ENCODE measurements at places on chromosomes 5 and 9.

GRCh38 chr5:80871541-80871961, 88.6 kb upstream of the RASGRF2 start:
- peak; percentile 75 for DNase-seq

DNA sequence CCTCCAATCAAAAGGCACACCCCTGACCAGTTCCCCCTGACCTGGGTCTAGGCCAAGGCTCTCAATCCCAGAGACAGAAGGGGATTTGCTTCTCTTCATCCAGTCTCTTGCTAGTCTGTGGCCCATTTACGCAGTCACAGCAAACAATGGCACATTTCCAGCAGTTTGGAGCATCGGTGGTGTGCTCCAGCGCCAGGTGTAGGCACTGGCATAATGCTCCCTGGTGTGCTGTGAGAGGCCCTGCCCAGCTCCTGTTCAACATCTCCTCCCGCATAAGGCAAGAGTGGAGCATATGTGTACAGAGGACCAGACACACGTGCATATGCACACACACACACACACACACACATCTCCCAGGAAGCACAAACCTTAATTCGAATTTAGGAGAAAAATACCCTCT, 79.5 kb upstream of the ERCC6L2 start:
- no peak for DNase-seq

DNA sequence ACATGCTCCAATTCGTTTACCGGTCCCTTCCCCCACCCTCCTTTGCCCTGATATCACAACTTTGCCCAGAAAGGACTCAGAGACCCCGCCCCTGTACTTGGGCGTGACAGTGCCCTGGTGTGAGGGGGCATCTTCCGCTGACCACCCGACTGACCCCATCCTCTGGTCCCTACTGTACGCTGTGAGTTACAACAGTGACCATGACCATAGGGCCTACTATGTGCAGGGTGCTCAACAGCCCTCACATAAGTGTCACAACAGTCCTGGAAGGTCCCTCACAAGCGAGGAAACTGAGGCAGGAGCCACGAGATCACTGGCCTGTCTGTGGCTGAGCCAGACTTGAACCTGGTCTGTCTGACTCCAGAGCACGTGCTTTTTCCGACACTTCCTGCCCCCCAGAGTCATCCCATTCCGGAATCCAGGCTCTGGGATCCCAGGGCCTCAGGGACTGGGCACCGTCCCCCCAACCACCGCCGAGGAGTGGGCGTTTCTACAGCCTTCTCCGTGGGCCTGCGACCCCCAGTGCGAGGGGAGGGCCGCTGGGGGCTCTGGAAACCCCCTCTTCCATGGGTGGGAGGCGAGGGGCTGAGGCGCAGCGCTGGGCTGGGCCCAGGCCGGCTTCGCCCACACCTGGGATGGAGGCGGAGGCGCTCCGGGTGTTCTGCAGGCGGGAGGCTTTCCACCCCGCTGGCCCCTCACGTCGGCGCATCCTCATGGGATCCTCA, 45.7 kb upstream of the GGTA1 start:
- no peak for DNase-seq

DNA sequence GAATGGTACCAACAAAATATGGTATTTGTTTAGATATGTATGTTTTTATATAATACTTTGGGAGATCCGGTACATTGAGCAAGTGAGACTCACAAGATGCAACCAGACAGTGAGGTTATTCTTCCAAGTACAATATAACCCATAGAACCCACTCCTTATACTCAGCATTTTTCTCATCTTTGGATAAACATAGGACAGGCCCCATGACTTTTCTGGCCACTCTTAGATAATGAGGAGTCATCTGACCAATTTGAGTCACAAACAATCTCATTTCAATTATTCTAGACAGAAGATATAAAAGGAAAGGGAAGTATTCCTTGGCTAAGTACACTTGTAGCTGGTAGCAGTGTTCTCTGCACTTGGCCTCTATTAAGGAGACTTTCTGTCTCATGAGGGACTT, 150.2 kb downstream of the SGCD start:
- no peak for DNase-seq

GRCh38 chr9:129111528-129112151, 425 bp downstream of the PTPA start:
- peak; percentile 46 for DNase-seq

- DNase-seq, result no peak
These were observed 75.0 kb downstream of the OTULIN start for GRCh38 chr5:14739538-14739937.

DNA sequence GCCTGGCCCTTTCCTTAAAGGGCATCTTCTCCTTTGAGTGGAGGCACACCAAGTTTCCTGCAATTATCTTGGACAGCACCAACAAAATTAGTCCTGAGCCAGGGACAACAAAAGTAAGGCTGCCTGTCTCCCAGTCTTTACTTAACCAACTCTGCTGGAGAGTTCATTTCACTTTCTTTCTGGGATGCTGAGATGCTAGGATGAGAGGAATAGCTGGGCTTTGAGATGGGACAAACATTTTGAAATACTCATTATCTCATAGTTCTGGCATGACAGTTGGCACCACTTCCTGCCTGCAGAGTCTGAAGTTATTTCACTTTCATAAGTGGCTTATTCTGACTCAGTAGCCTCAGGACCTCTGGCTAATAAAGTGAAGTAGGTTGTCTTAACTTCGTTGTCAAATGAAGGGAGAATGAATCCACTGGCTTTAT, 157.0 kb downstream of the C9orf152 start:
- peak; percentile 43 for DNase-seq

GRCh38 chr5:78771260-78772205, 123.0 kb upstream of the LHFPL2 start:
- DNase-seq, result peak; percentile 11

DNA sequence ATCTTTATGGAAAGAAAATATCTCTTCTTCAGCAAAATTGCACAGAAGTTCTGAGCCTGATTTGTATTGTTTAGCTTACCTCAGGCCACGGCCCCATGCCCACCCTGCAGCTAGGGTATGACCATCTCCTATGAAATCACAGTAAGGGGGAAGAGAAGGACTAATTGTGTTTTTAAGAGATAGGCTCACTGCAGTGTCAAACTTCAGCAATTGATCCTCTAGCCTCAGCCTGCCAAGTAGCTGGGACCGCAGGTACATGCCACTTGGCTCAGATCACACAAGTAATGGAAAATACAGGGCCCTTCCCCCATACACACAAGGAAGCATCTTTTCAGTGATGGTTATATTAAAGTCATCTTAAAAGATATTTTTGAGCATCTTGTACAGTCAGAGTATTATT, 60.0 kb downstream of the DMAC1 start:
- no peak for DNase-seq

- peak; percentile 9 for DNase-seq
These were observed 158.7 kb downstream of the NMUR2 start for GRCh38 chr5:152246401-152246800.

DNA sequence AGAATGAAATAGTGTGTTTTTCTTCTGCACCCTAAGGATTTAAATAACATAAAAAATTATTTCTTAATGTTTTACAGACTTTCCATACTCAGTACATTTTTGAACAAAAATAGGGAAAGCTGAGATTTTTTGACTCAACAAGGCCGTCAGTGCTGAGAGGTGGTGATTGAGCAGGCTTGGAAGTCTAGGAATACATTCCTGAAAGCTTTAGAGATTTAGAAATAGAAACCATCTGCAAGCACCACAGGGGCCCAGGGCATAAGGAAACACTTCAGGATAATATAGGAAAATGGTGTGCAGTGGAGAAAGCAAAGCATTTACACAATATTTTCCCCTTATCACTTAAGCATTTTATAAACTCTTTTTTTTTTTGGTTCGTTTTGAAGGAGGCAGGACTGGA, 5.2 kb downstream of the BASP1 start:
- no peak for DNase-seq

- no peak for DNase-seq
These were observed 44.1 kb downstream of the STK10 start for GRCh38 chr5:172143875-172144274.

DNA sequence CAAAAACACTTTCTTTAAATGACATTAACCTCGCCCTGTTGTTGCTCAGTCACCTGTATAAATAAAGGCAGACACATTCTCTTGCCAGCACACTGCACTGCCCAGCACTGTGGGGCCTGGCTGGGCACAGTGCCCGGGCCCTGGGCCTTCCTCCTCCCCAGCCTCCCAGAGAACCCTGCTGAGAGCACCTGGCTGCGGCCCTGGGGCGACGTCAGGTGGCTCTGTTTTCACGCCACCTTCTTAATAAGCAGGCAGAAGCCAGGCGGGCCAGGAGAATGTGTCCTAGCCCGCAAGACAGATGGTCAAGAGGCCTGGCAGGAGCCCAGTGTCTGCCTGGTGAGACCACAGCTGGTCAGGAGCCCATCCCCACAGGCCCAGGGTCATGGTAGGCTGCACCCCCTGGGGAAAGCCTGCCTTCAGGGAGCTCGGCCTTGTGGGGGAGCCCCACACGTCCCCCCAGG, 8.2 kb upstream of the AGPAT2 start:
- DNase-seq, result no peak

- DNase-seq, result no peak
These were observed 19.3 kb downstream of the DMRT3 start for GRCh38 chr9:995781-996180.

DNA sequence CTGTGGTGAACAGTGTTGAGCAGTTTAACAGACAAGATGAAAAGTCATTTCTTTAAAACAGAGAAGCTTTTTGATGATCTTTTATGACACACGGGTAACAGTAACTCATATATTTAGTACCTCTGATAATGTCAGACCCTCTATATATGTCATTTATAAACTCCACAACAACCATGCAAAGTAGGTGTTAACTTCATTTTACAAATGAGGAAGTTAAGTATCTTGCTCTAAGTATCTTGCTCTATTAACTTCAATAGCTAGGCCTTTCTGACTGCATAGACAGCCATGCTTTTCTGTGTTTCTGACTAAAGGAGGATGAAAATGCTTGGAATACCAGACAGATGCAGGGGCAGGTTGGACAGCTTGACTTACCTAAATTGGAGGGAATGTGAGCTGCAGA, 1.8 kb downstream of the NUDT2 start:
- no peak for DNase-seq

- no peak for DNase-seq
These were observed 1.1 kb downstream of the GPBP1 start for GRCh38 chr5:57174890-57175510.

GRCh38 chr9:90942555-90942954, 140.9 kb downstream of the SYK start:
- no peak for DNase-seq

DNA sequence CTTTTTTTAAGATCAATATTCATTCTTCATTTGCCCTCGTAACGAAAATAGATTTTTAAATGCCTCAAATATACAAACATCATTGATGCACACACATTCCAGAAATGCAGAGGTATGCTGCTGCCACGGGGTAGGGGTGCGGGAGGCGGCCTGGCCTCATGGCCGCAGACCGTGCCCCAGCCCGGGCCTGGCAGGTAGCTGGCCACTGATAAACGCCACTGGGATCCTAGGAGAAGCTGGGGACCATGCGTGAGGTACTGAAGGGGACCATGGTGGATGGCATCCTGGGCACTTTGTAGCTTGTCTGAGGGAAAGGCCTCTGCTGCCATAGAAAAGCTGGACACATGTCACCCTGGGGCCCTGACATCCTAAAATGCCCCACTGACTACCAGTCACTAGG, 6.5 kb downstream of the ORM2 start:
- DNase-seq, result no peak

GRCh38 chr5:1239505-1240251, 14.5 kb downstream of the SLC6A18 start:
- DNase-seq, result no peak

GRCh38 chr5:30804739-30805505, 388.6 kb upstream of the CDH6 start:
- DNase-seq, result no peak

DNA sequence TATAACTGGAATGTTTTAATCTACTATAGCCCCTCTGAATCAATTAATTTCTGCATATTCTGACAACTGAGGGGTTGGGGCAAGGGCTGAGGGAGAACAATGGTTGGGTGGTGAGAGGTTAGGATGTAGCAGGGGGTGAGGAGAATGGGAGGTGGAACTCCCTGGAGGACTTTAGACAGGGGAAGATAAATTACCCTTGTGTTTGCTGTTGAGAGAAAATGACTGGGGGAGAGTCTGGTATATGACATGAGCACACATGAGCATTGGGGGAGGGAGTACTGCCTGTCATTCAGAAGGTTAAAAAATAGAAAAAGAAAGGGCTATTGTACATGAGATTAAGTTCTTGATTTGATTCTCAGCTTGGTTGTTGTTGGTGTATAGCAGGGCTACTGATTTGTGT, 37.2 kb upstream of the PAPPA start:
- DNase-seq, result no peak

DNA sequence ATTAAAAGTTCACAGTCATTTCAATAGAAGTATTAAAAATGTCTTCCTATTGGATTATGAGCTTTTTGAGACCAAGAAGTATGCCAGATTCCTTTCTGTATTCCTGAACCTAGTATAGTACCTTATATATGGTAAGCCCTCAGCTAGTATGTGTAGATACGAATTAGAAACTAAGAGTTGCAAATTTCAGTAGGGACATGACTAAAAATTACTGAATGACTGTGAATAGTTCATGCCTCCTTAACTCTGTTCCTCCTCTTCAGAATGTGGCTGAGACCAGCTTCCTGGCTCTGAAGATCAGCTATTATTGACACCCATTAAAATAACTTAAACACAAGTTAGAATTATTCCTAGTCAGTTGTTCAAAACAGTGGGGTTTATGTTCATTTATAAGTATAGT, 19.7 kb downstream of the KDM3B start:
- DNase-seq, result no peak

GRCh38 chr5:122295138-122295537, 16.9 kb upstream of the SNCAIP start:
- no peak for DNase-seq

GRCh38 chr9:93950619-93951601, 4.2 kb downstream of the BARX1 start:
- DNase-seq, result no peak

- no peak for DNase-seq
These were observed 3.9 kb downstream of the TBC1D2 start for GRCh38 chr9:98251551-98251950.

- no peak for DNase-seq
These were observed 318.9 kb upstream of the RIOK2 start for GRCh38 chr5:97501965-97502305.

DNA sequence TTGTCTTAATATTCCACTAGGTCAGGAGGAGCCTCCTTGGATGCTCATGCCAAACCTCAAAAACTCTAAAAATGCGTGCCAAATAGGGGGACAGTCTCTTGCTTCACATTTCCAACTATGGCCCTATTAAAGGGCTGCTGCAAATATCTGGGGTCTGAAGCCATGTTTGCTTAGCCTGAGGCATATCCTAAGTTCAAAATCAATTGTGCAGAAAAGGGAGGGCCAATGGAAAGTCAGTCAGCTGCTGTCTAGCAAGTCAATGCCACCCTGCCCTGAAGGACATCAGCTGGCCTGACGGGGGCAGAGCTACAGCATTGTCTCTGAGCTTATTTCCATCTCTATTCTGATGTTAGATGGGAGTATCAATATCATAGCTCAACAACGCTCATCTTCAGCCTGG, 93.6 kb downstream of the SH3TC2 start:
- no peak for DNase-seq

- no peak for DNase-seq
These were observed 93.2 kb downstream of the WDR41 start for GRCh38 chr5:77398896-77399295.

- no peak for DNase-seq
These were observed 73.0 kb downstream of the MRPS27 start for GRCh38 chr5:72246954-72247442.
